Left lobe of liver (tissue), 2 donors: ENCODE measurements at places on chromosomes 6 and 20. TPM values are rescaled to one million over a fixed set of nuclear protein-coding genes. Genes with fewer than 3 reads are reported as not detected.

DNA sequence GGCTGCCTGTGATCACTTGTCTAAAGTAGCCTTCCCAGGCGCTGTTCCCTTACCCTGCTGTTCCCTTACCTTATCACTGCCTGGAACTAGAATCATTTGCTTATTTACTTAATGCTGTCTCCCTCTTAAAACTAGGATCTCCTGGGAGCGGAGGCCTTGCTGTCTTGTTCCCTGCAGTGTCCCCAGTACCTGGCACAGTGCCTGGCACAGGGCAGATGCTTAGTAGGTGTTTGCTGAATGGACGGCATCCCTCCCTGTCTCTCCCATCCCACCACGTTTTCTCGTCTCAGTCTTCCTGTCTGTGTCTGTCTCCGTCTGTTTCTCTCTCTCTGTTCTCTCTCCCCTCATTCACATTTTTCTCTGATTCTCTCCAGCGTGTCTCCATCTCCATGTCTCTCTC lies 99.9 kb upstream of the MYL9 start:
- DNase-seq, result no peak

DNA sequence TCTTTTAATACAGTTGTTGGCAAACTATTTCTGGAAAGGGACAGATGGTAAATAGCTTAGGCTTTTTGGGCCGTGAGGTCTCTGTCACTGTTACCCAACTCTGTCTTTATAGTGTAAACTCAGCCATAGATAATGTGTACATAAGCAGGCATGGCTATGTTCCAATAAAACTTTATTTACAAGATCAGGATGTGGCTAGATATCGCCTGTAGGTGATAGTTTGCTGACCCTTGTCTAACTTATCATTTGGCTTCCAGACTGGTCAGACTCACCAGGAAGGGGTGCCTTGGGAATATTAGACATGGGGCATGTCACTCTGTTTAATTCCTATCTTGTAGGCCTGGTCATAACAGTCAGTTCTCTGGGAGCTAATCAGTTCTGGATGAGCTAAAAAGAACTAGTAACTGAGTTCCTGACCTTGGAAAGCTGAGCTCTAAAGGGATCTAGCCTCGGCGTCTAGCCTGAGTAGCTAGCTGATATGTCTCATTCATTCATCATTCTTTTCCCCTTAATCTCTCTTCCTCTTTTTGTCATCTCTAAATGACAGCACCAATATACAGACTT lies 163.6 kb downstream of the SLC16A10 start:
- DNase-seq, result no peak

The PAX1 gene
- total RNA-seq, result not detected

GRCh38 chr6:3226042-3226441 lies 1.4 kb downstream of the TUBB2B start:
- no peak for DNase-seq

GRCh38 chr6:34238585-34239499 lies 2.2 kb downstream of the HMGA1 start:
- DNase-seq, result no peak

DNA sequence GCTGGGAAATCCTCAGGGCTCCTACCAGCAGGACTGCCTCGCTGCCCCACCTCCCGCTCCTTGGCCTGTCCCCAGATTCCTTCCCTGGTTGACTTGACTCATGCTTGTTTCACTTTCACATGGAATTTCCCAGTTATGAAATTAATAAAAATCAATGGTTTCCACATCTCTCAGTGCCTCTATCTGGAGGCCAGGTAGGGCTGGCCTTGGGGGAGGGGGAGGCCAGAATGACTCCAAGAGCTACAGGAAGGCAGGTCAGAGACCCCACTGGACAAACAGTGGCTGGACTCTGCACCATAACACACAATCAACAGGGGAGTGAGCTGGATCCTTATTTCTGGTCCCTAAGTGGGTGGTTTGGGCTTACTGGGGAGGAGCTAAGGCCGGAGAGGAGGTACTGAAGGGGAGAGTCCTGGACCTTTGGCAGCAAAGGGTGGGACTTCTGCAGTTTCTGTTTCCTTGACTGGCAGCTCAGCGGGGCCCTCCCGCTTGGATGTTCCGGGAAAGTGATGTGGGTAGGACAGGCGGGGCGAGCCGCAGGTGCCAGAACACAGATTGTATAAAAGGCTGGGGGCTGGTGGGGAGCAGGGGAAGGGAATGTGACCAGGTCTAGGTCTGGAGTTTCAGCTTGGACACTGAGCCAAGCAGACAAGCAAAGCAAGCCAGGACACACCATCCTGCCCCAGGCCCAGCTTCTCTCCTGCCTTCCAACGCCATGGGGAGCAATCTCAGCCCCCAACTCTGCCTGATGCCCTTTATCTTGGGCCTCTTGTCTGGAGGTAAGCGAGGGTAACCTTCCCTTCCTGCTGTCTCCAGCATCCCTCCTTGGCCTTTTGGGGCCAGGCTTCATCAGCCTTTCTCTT lies at the start of gene CFB:
TSS of gene CFB (plus strand) at position 589 of the 863 bp plus-strand sequence. CDS start at position 716, 127 bp downstream.
- DNase-seq, result peak; percentile 97

The DCDC2 gene
- total RNA-seq, result 1.4 TPM

DNA sequence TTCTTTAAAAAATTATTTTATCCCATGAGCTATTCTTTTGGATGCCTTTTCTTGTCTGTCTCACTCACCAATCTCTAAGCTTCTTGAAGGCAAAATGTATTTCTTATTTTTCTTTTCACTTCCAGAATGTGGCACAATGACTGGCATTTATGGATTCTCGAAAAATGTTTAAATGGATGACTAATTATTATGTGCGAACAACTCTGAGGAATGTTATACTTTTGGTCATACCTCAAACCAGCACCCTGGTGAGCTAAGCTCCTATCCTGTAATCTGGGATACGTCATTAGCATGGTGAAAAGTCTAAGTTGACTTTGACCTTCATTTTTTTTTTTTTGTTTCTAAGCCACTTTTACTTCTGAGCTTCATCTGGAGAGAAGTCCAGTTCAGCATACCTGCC lies 214.0 kb upstream of the CEP162 start:
- no peak for DNase-seq

DNA sequence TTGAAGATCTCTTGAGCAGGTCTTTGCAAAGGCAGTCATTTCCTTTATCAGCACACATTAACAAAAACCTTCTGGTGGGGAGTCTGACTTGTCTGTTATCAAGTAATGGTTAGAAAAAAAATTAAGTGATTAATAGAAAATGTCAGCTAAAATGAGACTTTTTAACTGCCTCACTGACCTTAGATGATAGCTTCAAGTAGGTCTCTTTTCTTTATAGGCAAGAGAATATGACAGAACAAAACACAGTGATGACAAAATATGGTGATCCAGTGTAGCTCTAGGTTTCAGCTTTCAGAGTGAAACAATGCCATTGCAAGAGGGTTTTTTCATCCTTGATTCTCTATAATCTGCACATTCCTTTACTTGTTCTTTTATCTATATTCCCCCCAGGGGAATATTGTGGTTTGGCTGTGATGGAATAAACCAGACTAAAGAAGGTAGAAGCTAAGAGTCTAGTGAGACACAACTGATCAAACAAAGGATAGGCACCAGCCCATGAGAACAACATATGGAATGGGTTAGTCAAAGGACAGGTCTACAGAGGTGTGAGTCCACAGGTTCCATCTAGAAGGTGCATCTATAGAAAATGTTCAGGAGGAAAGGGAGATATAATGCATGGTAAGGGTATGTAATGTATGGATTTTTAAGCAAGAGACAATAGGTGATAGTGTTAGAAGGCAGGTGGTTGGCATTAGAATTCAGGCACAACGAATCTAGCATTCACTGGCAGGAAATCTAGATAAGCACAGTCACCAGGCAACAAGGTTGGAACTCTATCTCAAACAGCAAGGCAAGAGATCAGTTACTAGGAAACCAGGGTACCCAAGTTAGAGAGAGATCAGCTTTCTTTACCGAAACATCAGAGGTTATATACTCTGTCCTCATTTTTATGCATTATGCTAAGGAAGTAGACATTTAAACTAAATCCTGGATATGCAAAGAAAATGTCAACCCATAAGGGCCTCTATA lies 228.9 kb upstream of the SMLR1 start:
- no peak for DNase-seq

- no peak for DNase-seq
Observed at GRCh38 chr6:33633462-33634158, 12.5 kb downstream of the ITPR3 start.

The SLC22A2 gene
- total RNA-seq, result not detected

DNA sequence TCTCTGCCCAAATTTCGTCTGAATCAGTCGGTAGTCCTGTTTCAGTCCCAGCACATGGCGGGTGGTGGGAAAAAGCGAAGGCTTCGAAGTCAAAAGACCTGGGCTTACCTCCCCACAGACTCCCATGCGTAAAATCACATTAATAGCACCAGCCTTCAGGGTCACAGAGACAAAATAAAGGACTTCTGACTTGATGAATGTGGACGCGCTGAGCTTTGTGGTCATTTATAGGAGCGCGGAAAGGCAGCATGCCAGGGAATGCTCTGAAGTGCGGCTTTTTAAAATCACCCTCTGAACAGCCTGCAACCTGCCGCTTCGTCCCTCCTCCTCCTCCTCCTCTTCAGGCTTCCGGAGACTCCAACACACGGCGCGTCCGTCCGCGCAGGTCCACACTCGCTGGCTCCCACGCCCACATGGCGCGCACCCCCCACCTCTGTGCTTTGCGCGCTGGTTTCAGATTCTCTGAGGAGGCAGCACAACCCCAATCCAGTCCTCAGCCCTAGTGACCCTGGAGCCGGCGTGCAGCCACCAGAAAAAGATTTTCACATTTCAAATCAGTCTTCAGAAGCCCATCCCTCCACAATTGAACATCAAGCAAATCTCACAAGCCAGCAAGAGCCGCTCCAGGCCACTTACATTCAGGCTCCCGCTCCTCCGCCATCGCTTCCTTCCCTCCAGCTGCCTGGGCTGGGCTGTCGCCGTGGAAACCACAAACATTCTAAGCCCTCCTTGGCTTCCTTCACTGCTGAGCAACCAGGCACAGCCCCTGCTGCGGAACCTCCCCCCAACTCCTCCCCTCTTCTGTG lies at the start of gene C6orf118:
TSS of gene C6orf118 (minus strand) at position 680 of the 806 bp plus-strand sequence. CDS start at position 661, 19 bp downstream.
- DNase-seq, result no peak

GRCh38 chr6:139373154-139373927 lies 1.1 kb downstream of the CITED2 start:
- DNase-seq, result peak; percentile 69

- no peak for DNase-seq
Observed at GRCh38 chr6:36333931-36334725, 2.6 kb downstream of the BNIP5 start.

The TRDN gene
- total RNA-seq, result not detected

GRCh38 chr6:121260651-121261102 lies 73.6 kb downstream of the TBC1D32 start:
- no peak for DNase-seq

GRCh38 chr20:56391037-56391436 lies 978 bp downstream of the AURKA start:
- DNase-seq, result no peak

GRCh38 chr6:138726066-138726756 lies 47.4 kb upstream of the CCDC28A start:
- DNase-seq, result no peak

The RHAG gene
- 0.38 TPM for total RNA-seq

GRCh38 chr20:53130795-53131194 lies 158.6 kb downstream of the TSHZ2 start:
- no peak for DNase-seq

- peak; percentile 50 for DNase-seq
Observed at GRCh38 chr20:63941282-63942081, 14.7 kb downstream of the UCKL1 start.

DNA sequence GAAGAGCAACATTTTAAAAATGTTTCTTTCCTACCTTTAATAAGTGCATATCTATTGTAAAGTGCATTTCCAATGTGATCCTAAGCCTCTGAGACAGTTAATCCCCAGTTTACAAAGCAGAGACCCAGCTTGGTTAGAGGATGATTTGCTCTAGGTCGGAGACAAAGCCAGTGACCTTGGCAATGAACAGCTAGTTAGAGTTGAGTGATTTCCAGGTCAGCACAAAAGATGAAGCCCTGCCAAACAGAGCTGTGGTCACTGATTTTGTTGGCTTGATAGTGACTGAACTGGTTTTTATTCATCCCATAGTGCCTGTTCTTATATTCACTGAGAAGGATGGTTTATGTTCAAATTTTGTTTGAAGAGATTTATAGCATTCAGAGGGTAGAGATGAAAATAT lies 56.6 kb upstream of the CD83 start:
- DNase-seq, result no peak

The BPIFB2 gene
- 0.18 TPM for total RNA-seq

The NNAT gene
- total RNA-seq, result 0.15 TPM

- no peak for DNase-seq
Observed at GRCh38 chr6:14456941-14457340, 339.4 kb downstream of the CD83 start.

The CYP24A1 gene
- not detected for total RNA-seq

DNA sequence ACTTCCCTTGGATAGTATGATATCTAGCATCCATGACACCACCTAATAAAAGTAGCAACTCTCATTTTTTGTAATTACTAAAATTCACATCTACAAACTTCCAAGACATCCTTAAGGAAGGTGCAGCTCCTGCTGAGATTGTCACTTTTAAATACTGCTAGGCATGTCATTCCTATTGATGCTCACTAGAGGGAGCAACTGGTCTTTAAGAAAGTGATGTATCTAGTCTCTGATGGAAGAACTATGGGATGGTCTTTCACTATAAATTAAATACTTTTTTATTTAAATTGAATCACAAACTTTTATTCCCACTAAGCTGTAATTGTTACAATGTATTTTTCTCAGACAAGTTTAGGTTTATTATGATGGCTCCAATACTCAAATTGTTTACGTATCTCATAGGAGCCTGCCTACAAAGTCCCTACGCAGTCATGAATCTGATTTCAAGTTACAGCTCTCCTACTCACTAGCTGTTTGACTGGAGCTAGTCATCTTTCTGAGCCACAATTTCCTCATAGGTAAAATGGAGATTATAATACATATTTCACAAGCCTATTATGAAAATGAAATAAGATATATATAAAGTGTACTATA lies 8.1 kb upstream of the TSPYL1 start:
- no peak for DNase-seq

The MAP7 gene
- 18.1 TPM for total RNA-seq

DNA sequence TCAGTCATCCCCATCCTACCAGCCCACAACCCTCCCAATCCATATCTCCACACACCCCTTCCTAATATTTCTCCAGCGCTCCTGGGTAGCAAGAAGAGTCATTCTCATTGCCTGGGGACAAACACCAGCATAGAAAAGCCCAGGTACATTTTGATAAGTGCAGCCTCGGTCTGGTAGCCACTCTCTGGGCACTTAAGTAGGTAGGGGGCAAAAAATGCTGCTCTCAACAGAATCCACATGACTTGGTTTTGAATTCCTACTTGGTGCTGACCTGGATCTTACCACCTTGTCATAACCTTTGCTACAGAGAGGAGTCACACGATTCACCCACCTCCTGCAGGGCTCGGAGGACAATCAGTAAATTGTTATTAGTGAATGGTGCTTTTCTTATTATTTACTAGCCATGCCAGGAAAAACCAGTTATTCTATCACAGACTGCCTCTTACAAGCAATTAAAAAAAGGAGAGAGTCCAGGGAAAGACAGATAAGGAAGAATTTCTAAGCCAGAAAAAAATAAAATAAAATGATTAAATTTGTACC lies 249.1 kb downstream of the LY86 start:
- DNase-seq, result no peak

The ADGRF4 gene
- not detected for total RNA-seq
